ENCODE measurements at places on chromosomes 6 and 20. TPM values are rescaled to one million over a fixed set of nuclear protein-coding genes. Genes with fewer than 3 reads are reported as not detected.
A peak's percentile ranks its signal among the peaks of the same experiment; 100 is the strongest.

The SLC22A7 gene
- total RNA-seq: not detected

The RAB44 gene
- not detected for total RNA-seq

The DAAM2 gene
- total RNA-seq: 3.0 TPM

- no peaks in the 10 kb centered on the region for H3K27me3 ChIP-seq
- DNase-seq: no peak
- peaks cover 16% of the 10 kb centered on the region for H3K4me1 ChIP-seq
- H3K36me3 ChIP-seq: no peaks in the 10 kb centered on the region
Measured at GRCh38 chr6:14386668-14387067, 269.1 kb downstream of the CD83 start.

DNA sequence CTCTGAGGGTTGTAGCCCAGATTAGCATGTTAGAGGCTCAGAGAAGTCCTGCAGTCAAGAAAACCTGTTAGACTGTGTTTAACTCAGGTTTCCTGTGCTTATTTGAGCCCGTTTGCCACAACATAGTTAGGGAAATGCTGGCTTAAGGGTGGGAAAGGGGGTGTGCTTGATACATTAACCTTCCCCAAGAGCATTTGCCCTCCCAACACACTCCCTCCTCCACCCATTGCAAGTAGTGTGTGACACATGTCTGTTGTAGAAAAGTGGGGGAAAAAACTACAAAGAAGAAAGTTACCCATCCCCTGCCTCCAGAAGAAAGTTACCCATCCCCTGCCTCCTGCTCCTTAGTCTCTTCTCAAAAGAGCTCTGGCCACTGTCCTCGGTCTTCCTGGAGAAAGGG lies 36.8 kb upstream of the MRPS18A start:
- no peak overlapping the region for H3K4me3 ChIP-seq
- H3K27ac ChIP-seq: no peak overlapping the region
- H3K4me1 ChIP-seq: no peaks in the 10 kb centered on the region
- H3K36me3 ChIP-seq: no peaks in the 10 kb centered on the region

- H3K27ac ChIP-seq: peak overlapping the region; percentile 24
- DNase-seq: peak; percentile 60
- H3K27me3 ChIP-seq: peaks cover 7% of the 10 kb centered on the region
- H3K36me3 ChIP-seq: no peaks in the 10 kb centered on the region
- H3K4me1 ChIP-seq: peaks cover 8% of the 10 kb centered on the region
- peak overlapping the region; percentile 75 for H3K4me3 ChIP-seq
Measured at GRCh38 chr6:46491628-46492547, 639 bp upstream of the RCAN2 start.

DNA sequence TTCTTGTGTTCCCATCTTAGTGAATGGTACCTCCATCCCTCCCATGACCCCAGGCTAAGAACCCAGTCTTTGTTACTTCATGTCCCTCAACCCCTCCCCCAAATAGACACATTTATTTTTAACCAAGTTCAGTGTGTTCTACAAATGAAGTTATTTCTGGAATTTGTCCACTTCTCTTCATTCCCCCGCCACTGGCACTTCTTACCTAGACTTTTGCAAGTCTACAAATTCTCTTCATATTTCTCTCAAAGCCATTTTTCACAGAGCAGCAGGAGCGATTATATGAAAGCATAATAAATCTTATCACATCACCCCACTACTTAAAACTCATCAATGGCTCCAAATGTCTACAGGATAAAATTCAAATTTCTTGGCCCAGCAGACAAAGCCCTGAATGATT lies 131.4 kb downstream of the BTBD9 start:
- H3K4me1 ChIP-seq: no peaks in the 10 kb centered on the region
- no peaks in the 10 kb centered on the region for H3K36me3 ChIP-seq
- no peak overlapping the region for H3K4me3 ChIP-seq
- peaks cover 2% of the 10 kb centered on the region for H3K27me3 ChIP-seq

DNA sequence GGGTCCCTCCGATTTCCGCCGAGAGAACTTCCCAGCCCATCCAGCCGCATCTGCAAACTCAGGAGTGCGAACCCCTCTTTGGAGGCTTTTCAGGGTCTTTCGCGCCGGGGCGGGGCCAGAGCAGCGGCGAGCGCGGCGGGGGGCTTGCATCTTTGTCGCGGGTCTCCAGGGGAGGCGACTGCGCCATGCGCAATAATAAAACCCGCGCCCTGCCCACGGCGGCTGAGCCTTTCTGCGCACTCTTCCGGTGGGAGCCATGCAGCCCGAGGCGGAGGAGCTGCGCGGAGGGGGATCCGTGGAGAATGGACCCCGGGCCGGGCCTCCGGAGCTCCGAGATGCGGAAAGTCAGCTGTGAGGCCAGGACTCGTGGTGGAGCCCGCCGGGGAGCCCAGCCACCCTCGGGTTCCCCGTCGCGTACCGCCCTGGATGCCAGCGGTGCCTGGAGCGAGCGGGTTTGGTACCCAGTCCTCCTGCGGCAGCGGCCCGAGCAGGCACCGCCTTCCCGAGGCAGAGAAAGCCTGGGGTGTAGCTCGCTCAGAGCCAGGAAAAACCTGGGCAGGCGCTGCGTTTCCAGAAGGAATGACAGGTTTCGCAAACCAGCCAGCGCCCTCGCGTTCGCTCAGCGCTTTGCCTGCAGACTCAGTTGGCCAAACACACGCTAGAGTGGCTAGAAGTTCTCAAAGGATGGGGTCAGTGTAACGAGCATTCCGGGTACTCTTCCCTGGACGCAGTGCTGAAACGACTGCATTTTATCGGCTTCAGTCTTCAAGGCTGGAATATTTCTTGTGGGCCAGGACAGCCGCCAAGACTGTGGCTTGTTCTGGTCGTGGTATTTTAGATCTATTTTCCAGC lies 1.2 kb downstream of the AKAP12 start:
- no peak overlapping the region for H3K27ac ChIP-seq
- peaks cover 28% of the 10 kb centered on the region for H3K4me1 ChIP-seq
- peak; percentile 55 for DNase-seq
- H3K27me3 ChIP-seq: no peaks in the 10 kb centered on the region

The SYTL3 gene
- 0.77 TPM for total RNA-seq

GRCh38 chr6:150327117-150327774 lies 41.6 kb upstream of the IYD start:
- H3K4me1 ChIP-seq: peaks cover 23% of the 10 kb centered on the region
- peaks cover 2% of the 10 kb centered on the region for H3K27me3 ChIP-seq
- no peak overlapping the region for H3K4me3 ChIP-seq
- H3K27ac ChIP-seq: no peak overlapping the region
- no peaks in the 10 kb centered on the region for H3K36me3 ChIP-seq
- DNase-seq: no peak

DNA sequence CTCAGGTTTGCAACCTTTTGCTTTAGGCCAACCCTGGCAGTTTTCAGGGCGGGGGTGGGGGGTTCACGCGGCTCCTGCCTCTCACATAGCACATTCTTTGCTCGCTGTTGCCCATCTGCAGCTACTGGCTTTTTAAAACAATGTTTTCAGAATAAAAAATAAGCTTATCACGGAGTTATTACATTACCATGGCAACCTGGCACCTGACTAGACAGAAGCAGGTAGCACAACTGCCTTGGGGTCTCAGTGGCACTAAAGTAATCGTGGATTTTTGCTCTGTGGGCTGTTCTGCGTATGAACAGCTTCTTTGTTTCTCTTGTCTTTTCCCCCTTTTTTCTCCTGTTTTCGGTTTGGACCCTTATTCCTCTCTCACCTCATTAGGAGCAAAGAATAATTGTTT lies 9.1 kb upstream of the MANBAL start:
- no peaks in the 10 kb centered on the region for H3K36me3 ChIP-seq
- H3K4me1 ChIP-seq: peaks cover 2% of the 10 kb centered on the region
- DNase-seq: no peak
- H3K27ac ChIP-seq: no peak overlapping the region
- H3K4me3 ChIP-seq: no peak overlapping the region

The ZFP57 gene
- total RNA-seq: 1.0 TPM

GRCh38 chr6:41318654-41319565 lies 16.5 kb upstream of the NCR2 start:
- H3K4me3 ChIP-seq: no peak overlapping the region
- H3K27ac ChIP-seq: peak overlapping the region; percentile 79
- H3K27me3 ChIP-seq: peaks cover 4% of the 10 kb centered on the region
- peak; percentile 86 for DNase-seq
- H3K36me3 ChIP-seq: no peaks in the 10 kb centered on the region

DNA sequence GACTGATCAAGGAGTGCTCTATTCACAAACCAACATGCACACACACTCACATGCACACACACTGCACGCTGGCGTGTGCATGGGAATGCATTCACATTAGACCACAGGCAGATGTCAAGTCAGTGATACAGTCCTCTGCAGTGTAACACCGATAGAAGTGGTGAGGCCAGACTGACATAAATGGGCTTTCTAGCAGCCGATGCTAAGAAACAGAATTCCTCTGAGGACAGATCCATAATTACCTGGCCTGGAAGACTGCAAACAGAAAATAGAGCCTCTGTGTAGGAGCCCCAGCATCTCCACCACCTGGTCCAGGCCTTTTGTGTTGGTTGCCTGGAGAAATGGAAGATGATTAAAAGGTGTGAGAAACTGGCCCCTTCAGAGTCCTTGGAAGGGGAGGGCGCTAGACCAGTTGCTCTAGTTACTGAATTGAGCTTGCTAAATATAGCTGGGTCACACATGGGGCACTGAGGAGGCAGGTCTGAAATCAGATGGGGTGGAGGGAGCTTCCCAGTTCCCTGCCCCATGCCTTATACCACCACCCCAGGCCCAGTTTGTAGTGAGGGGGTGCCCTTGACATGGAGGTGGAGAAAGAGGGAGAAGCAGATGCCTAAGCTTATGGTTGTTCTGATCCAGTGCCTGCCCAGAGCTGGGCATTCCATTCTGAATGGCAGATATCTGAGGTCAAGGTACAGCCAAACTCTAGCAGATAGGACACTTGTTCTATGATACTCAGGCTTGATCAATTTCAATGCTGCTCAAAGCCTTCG lies 233.8 kb downstream of the LRFN2 start:
- DNase-seq: no peak
- no peak overlapping the region for H3K4me3 ChIP-seq
- H3K27me3 ChIP-seq: peaks cover 1% of the 10 kb centered on the region

The DNMT3B gene
- total RNA-seq: 77.9 TPM

GRCh38 chr6:80932359-80932758 lies 820.1 kb downstream of the TENT5A start:
- DNase-seq: no peak
- H3K4me3 ChIP-seq: no peak overlapping the region
- no peak overlapping the region for H3K27ac ChIP-seq
